Muscle of back (tissue), 13 donors: ENCODE measurements at places on chromosomes 6 and 20. TPM values are rescaled to one million over a fixed set of nuclear protein-coding genes. Genes with fewer than 3 reads are reported as not detected.
A peak's percentile ranks its signal among the peaks of the same experiment; 100 is the strongest.

- no peak for DNase-seq
These were observed 249.8 kb downstream of the HDGFL1 start for GRCh38 chr6:22819209-22819608.

DNA sequence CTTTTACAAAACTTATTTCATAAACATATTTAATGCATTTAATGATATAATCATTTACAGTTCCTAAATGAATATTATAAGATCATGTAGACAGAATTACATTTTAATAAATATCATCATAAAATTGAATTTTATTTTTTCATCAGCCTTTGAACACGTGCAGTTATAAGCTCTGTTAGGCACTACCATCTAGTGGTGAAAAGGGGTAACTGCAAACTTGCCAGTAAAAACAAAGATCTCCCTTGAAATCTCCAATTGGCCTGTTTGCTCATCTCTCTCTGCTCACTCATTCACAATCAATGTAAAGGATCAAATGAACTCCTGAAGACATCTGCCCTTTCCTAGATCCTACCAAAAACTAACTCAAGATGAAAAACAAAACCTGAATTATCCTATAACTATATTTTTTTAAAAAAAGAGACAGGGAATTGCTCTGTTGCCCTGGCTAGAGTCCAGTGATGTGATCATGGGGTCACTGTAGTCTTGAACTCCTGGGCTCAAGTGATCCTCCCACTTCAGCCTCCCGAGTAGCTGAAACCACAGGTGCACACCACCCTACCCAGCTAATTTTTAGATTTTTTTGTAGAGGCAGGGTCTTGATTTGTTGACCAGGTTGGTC lies 31.7 kb downstream of the SAMHD1 start:
- peak; percentile 48 for DNase-seq

SIRPB2 gene
- polyA plus RNA-seq: 0.91 TPM

GRCh38 chr6:72217626-72218025 lies 331.3 kb downstream of the RIMS1 start:
- no peak for DNase-seq

CD40 gene
- 6.9 TPM for polyA plus RNA-seq

- no peak for DNase-seq
These were observed 29.7 kb downstream of the ESR1 start for GRCh38 chr6:151837223-151837622.

DNA sequence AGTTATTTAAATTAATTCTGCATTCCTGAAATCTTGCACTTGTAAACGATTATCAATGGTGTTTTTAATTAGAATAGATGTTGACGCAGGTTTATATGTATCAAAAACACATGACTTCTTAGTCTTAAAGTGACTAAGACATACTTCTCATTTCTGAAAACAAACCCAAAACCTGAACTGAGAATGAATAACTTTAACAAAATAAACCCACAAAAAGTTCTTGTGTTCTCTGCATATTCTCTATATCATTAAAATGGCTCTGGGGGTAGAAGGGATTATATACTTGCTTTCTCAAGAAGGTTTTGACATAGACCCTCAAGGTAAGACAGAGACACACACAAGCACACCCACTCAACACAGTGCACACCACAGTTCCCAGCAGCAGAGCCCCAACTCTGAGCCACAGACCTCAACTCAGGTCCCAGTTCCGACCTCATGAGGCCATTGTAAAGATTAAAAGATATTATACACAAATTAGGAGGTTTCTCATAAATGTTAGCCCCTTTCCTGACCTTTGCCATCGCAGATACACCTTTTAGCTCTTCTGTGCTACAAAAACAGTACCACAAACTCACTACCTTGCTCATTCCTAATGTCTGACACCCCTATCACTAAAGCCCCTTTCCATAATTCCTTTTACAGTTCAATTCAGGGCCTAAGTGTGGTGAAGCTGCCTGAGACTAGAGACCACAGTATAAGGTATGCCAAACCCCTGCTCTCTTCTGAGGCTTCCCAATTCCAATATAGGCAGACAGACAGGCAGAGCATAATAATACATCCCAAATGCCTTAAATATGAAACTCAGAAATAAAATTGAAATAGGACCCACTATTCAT lies 267.8 kb downstream of the PTPRK start:
- no peak for DNase-seq

LTA gene
- polyA plus RNA-seq: 0.26 TPM

RBM24 gene
- 227 TPM for polyA plus RNA-seq

ZBTB9 gene
- 7.7 TPM for polyA plus RNA-seq

DNA sequence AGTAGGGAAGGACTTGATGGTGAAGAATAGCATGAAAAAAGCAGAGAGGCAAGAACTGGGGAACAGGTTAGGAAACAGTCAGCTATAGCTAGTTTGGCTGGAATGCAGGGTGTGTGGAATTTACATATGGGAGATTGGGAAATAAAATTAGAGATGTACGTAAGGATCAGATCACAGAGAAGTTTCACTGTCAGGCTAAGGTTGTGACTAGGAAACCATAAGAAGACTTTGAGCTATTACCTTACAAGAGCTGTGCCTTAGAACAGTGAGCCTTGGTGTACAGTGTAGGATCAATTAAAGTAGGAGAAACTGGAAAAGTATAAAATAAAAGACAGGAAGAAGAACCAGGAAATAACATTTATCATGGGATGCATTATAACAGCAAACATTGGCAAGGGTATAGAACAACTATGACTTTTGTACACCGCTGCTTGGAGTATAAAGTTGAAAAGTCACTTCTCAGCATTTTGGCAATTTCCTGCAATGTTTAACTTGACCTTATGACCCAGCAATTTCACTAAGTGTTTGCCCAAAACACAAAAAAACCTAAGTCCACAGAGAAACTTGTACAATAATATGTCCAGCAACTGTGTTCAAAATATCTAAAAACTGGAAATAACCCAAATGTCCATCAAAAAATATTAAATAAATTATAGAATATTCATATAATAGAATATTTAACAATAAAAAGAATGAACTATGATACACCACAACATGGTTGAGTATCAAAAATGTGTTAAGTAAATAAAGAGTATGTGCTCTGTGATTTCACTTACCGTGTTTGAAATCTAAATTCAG lies 31.2 kb upstream of the SPTLC3 start:
- DNase-seq: no peak

- DNase-seq: no peak
These were observed 106.7 kb downstream of the MYLK4 start for GRCh38 chr6:2643935-2644539.

DNA sequence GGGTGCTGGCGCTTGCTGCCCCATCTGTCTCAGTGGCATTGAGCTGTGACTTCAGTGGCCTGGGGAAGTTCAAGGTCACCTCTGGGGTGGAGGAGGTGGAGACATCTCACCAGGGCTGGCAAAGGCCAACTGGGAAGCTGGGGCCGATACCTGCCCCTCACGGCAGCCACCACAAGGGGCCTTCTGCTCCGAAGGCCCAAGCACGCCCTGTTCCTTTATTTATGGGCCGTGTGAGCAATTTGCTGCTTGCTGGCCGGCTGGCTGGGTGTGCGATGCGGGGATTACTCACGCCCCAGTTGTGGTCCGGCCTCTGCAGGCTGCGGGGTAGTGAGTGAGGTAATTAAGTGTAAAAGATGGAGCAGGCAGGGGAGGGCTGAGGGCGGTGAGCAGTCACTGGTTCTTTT lies 13.2 kb upstream of the SCRT2 start:
- DNase-seq: no peak

CRYBG1 gene
- polyA plus RNA-seq: 3.5 TPM

GRCh38 chr6:111845441-111845871 lies 27.8 kb downstream of the FYN start:
- DNase-seq: no peak

TRAPPC3L gene
- polyA plus RNA-seq: 0.07 TPM

- no peak for DNase-seq
These were observed 503.2 kb downstream of the CDKAL1 start for GRCh38 chr6:21037453-21037852.

HLA-G gene
- polyA plus RNA-seq: 5.2 TPM

DNA sequence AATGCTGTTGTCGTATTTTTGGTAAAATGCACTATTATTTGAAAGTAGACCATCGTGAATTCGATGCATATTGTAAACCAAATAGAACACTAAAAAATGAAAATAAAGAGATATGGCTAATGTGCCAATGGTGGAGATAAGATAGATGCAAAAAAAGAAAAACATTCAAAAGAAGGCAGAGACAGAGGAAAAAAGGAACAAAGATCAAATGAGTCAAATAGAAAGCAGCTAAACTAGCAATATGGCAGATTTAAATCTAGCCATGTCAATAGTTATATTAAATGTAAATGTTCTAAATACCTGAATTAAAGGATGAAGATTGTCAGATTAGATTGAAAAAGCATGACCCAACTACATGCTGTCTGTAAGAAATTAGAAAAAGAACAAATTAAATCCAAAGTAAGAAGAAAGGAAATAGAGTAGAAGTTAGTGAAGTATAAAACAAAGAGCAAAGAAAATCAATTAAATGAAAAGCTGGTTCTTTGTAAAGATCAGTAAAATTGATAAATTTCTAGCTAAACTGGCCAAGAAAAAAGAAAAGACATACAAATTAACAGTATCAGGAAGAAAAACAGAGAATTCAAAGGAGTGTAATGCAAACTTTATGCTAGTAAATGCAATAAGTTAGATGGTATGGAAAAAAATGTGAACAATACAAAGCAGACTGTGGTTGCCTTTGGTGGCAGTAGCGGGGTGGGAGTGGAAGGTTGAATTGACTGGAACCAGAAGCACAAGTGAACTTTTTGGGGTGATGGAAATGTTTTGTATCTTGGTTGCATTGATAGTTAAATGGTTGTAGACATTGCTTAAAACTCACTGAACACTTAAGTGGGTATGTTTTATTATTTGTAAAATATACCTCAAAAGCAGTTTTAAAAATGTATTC lies 44.8 kb downstream of the PTPN1 start:
- no peak for DNase-seq

MUC22 gene
- polyA plus RNA-seq: 0.04 TPM

DNA sequence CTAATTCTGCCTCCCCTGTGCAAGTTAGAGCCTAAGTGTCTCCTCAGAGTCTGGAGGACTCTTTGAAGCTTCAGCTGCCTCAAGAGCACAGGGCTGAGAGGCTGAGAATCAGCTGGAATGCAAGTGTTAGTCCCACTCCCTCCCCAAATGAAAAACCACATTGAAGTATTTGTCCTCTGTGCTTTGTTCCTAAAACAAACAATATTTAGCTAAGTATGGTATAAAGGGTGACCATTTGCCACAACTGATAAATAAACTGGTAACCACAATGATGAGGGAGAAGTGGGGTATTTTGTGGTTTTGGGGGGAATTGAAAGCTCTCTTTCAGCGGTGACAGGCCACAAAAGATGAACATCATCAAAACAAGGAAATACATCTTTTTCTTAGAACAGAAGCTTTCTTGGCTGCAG lies 91.7 kb upstream of the HDDC2 start:
- no peak for DNase-seq

- no peak for DNase-seq
These were observed 50.5 kb upstream of the LTV1 start for GRCh38 chr6:143792402-143793279.

GRM1 gene
- polyA plus RNA-seq: 0.15 TPM
